ENCODE measurements at places on chromosomes 12 and 14.

GRCh38 chr14:101289911-101290310 lies 271.4 kb upstream of the DIO3 start:
- no peak for DNase-seq

GRCh38 chr12:61414470-61414869 lies 845.7 kb upstream of the USP15 start:
- no peak for DNase-seq

- DNase-seq = no peak
These were observed 29.2 kb upstream of the DCN start for GRCh38 chr12:91211866-91212265.

GRCh38 chr14:96481731-96482314 lies 20.4 kb upstream of the PAPOLA start:
- DNase-seq = no peak

GRCh38 chr12:104536841-104537240 lies 80.1 kb downstream of the CHST11 start:
- no peak for DNase-seq

GRCh38 chr14:80202888-80203562 lies 8.3 kb downstream of the DIO2 start:
- peak; percentile 31 for DNase-seq

- DNase-seq = no peak
These were observed 100.4 kb downstream of the TMTC3 start for GRCh38 chr12:88242571-88242925.

- peak; percentile 93 for DNase-seq
These were observed 88.6 kb downstream of the EPS8 start for GRCh38 chr12:15700595-15700994.

DNA sequence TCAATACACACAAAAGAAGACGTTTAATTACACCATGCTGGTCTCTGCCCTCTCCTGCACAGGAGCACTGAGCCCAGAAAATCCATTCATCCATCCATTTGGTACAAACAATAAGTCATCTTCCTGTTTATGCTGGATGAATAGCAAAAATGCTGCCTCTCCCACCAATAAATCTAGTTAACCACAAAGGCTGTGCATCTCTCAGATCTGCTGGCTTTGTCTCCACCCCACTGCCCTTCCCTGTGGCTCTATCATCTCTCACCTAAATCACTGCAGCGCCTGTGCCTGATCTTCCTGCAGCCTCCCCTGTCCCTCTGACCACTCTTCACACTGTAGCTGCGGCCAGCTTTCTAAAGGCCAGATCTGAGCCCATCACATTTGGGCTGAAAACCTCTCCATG lies 72.9 kb upstream of the DDX11 start:
- peak; percentile 12 for DNase-seq

GRCh38 chr14:82565825-82566224 lies 1032.2 kb upstream of the SEL1L start:
- DNase-seq = no peak

- no peak for DNase-seq
These were observed 8.7 kb downstream of the TMEM253 start for GRCh38 chr14:21109377-21110138.

GRCh38 chr14:34325493-34325892 lies 136.5 kb downstream of the SPTSSA start:
- DNase-seq = no peak

DNA sequence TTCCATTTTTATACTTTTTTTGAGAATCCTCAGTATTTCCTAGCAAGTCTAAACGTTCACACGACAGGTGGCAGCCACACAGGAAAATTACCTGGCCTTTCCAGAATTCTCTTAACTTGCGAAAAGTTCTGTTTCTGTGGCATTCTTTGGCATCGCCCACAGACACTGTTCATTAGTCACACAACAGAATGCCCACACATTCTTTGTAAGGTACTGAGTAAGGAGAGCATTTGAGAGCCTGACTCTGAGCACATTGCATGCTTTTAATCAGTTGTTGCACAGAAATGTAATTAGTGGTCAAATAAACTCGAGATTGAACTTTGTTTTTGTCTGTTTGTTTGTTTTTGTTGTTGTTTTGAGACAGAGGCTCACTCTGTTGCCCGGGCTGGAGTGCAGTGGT lies 52.4 kb downstream of the LMNTD1 start:
- no peak for DNase-seq

GRCh38 chr12:80470403-80470802 lies 26.4 kb downstream of the PTPRQ start:
- no peak for DNase-seq

- peak; percentile 7 for DNase-seq
These were observed 96.3 kb upstream of the NAV3 start for GRCh38 chr12:77734214-77734883.

GRCh38 chr14:105914738-105915385 lies 388.5 kb downstream of the TMEM121 start:
- no peak for DNase-seq

- DNase-seq = peak; percentile 31
These were observed 24.9 kb upstream of the C12orf76 start for GRCh38 chr12:110073049-110073831.

- no peak for DNase-seq
These were observed 139.5 kb upstream of the SOX5 start for GRCh38 chr12:24088751-24089509.

DNA sequence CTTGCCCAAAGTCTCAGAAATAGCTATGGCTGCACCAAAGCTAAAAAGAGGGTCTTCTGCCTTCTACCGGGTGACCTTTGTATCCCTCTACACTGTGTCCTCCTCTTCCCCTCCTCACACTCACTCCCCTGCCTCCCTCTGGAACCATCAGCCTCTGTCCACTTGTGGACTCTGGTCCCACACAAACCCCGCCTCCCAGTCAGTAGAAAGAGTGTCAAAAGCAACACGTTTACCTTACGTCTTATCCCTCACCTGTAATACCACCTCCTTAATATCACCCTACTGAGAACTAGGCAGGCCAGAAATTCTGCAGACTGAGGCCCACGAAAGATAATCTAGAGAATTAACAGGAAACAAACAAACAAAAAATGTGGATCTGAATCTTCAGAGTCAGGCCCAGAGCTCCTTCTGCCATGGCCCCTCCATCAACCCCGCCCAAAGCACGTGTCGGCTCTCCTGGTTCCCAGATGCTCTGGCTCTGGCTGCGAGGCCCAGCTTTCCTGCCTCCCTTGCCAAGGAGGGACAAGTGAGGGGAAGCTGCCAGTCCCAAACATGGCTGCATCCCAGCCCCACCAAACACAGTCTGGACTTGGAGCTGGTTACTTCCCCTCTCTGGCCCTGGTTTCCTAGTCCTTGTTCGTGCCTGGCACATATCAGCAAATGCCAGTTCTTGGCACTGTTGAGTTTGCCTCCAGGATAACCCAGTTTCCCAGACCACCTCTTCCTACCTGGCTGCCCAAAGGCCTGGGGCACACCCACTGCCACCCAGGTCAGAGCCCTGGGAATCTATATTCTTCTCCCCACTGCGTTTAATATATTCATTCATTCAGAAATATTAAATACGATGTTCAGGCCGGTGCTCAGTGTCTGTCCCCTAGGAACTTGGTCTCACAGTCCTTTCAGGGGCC lies 2.7 kb downstream of the ACTN1 start:
- DNase-seq = no peak

- DNase-seq = no peak
These were observed 46.3 kb downstream of the PTPRQ start for GRCh38 chr12:80490329-80490728.

DNA sequence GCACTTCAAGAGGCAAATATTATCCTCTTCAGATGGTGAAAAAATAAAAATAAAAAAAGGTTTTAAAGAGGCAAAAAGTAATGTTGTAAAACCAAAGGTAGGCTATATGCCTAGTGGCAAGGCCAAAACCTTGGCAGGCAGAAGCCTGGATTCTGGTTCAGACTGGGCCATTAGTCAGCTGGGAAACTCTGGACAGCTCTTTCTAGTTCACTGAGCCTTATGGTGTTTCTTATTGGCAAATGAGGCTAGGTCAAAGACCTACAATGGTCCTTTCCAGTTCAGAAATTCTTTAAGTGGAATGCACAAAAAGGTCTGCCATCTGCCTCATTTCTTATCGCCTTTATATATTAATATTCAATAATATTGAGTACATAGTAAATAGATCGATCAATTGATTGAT lies 44.6 kb downstream of the PTPRB start:
- DNase-seq = no peak

DNA sequence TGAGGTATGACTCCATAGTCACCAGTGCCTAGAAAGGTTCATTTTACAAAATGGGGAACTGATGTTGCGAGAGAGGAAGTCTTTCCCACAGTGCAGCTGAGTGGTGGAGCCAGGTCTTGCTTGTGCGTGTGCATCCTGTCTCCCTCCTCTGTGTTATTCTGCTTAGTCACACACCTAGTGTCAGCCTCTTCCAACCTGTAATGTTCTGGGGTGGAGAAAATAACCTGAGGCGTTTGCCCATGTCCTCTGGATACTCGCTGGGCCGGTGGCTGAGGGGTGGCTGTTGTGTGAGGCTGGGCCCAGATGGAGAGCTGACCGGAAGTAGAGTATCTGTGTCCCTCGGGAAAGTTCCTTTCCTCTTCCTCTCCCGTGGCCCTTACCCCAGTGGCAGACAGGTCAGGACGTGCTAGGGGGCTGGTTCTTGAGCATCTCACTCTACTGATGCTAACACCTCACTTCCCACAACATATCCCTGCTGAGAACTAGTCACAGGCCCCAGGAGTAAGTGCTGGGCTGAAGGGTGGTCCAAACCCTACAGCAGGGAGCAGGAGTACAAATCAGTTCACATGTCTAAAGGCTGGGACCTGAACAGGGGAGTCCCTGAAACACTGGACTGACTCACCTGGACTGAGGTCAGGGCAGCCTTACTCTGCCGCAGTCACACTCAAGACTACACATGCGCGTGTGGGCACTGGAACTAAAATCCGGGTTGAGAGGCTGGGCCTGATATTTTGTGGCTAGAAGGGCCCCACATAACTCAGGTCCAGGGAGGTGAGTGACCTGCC lies 7.0 kb downstream of the MLF2 start:
- peak; percentile 46 for DNase-seq

- DNase-seq = no peak
These were observed 23.2 kb downstream of the SLC15A4 start for GRCh38 chr12:128800606-128801005.

GRCh38 chr12:91718326-91718725 lies 427.3 kb downstream of the BTG1 start:
- DNase-seq = no peak

DNA sequence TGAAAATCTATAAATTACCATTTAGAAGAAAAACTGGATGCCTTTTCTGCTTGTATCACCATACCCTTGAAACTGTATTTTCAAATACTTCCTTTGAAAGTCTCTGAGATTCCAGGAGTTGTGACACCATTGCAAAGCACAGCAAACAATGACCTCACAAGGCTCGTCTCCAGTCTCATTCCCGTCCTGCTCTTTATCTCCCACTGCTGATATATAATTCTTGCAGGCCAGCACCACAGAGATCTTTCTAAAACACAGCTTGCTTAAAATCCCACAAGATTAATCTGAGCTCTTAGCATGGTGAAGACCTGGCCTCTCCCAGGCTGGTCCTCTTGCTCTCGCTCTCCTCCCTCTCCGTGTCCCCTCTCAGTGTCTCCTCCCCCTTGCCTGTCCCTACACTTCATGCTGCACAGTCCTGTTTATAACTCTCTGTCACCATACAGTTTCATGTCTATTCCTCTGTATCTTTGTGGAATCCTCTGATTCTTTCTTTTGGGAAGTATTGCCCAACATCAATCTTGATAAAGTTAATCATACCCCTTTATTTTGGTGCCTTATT lies 51.8 kb downstream of the ZFYVE21 start:
- DNase-seq = peak; percentile 19

- peak; percentile 36 for DNase-seq
These were observed 57.9 kb downstream of the NAV3 start for GRCh38 chr12:77888611-77889010.

DNA sequence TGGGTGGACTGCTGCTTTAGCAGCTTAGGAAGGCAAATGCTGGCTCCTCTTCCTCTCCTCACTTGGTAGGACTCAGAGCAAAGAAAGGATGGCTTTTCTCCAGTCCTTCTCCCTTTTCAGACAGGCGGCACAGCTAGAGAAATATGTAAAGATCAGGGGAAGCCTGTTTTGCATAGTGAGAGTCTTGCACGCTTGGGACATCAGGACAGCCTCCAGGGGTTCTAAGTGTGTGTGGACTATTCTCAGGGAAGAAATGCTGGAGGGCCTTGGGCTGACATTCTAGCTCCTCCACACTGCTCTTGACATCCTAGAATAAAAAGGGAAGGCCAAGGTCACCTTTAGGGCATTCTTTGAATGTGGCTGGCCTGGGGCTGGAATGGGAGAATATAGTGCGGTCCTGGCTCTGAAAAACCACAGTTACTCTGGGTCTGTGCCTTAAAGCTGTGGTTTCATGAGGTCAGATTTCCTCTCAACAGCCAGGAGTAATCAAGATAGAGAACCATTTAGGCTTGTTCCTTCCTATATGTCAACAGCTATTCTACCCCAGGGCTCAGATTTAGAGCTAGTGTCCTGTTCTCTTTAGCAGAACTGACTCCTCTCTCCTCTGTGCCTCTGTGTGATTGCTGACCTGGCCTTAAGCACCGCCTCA lies 24.3 kb downstream of the CMA1 start:
- peak; percentile 84 for DNase-seq
